ENCODE measurements at places on chromosomes 11 and 22. TPM values are rescaled to one million over a fixed set of nuclear protein-coding genes. Genes with fewer than 3 reads are reported as not detected.

The HTR3A gene
- not detected for total RNA-seq

The POU2AF3 gene
- total RNA-seq, result 4.5 TPM

The DUSP8 gene
- total RNA-seq, result 39.3 TPM

The TRIM51 gene
- not detected for total RNA-seq

The NFAM1 gene
- 5.3 TPM for total RNA-seq

The SLC22A12 gene
- not detected for total RNA-seq

The KCNJ11 gene
- 1.3 TPM for total RNA-seq

The SLC25A45 gene
- total RNA-seq, result 9.1 TPM

The LMNTD2 gene
- 1.9 TPM for total RNA-seq

The C11orf86 gene
- total RNA-seq, result not detected
